ENCODE measurements at places on chromosomes 16 and 17.

DNA sequence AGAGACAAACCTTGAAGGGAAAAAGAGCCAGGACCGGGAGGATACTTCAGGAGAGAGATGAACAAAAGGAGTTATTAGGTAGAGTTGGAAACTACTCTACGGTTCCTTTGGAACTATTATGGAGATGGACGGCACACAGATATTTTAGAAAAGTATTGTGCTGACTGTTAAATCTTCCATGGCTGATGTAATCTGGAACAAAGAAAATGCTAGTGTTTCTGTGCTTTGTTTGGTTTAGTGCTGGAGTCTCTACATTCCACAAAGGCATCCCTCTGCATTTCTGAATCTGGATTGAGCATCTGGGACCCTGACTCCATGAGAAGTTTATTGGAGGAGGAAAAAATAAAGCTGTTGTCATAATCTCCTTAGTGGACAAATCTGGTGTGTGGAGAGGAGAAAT, 57.2 kb downstream of the RPGRIP1L start:
- DNase-seq, result no peak

DNA sequence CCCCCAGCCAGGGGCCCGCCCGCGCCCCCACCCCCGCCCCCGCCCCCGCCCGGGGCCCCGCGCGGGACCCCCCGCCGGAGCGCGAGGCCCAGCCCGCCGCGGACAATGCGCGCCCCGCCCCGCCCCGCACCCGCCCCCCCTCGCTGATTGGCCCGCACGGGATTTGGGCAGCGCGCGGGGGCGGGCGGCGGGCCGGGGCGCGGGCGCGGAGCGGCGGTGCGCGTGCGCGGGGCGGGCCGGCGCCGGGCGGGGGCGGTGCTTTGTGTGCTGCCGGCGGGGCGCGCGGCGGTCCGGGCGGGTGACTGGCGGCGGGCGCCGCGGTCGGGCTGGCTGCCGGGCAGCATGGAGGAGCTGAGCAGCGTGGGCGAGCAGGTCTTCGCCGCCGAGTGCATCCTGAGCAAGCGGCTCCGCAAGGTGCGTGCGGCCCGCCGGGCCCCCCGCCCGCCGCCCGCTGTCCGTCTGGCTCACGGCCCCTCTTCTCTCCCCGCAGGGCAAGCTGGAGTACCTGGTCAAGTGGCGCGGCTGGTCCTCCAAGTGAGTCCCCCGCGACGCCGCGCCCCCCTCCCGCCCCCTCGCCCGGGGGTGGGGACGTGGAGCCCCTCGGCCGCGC, at the start of gene CBX2:
TSS of gene CBX2 (plus strand) at position 255 of the 610 bp plus-strand sequence. CDS start at position 343, 88 bp downstream.
- no peak for DNase-seq

- no peak for DNase-seq
These were observed 403.0 kb downstream of the ZFHX3 start for GRCh38 chr16:72644911-72645310.

DNA sequence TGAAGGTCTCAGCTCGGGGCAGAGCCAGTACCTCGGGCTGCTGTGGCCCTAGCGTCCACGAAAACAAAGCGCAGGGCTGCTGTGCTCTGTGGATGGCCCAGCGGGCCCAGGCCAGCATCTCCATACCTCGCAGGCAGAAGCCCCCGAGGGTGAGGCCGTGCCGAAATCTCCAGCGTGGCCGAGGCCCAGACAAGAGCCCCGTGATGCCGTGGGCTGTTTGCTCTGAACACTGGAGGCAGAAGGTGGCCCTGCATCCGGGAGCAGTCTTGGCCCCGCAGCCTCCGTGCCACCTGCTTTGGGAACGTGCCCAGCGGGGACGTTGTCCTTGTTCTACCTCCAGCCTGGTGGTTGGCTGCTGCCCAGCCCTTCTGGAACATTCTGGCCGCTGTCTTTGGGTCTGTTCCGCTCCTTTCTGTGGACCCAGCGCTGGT, 121.4 kb downstream of the BANP start:
- no peak for DNase-seq

DNA sequence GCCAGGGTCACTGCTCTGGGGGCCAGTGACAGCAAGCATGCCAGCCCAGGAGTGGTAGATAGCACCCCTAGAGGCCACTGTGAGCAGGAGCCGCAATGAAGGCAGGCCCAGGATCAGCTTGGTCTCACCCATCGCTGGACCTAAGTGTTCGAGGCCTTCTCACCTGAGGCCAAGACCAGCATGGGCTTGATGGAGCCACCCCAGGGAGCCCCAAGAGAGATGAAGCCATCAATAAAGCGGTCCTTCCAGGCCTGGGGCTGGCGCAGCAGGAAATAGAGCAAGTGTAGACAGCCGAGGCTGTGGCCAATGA, 1.8 kb downstream of the LCAT start:
- DNase-seq, result no peak

GRCh38 chr17:45248132-45248957, 13.5 kb downstream of the SPATA32 start:
- no peak for DNase-seq

DNA sequence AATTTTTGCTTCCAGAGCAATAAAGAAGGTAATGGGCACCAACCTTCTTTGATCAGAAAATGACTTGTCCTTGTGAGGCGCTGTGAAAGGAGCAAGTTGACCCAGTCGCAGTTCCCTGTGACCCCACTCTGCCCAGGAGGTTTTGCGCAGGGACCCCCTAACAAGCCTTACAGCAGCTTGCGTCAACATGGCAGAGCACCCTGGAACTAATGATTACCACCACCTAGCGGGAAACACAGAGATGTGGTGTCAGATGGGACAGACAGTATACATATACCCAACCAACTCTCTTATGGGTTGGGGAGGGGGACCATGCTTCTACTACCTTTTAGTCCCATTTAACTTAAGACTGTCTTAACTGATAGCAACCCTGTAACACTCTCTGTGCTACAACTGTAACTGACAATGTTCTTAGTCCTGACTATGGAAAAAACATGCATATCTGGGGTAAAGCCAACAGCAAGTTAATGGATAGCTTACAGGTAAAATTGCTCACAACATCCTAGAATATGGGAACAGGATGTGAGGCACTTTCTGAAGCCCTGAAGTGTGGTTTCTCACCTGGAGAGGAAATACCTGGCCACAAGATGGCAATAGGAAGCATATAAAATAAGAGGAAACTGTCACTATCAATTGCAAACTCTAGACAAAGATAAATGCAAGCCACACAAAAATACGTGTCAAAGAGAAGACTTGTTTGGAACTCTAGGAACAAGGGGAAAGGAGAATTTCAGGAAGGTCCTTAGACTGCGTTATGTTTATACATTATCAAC, 3.0 kb downstream of the KARS1 start:
- no peak for DNase-seq

GRCh38 chr16:12256921-12257320, 280.4 kb downstream of the SNX29 start:
- no peak for DNase-seq

- DNase-seq, result peak; percentile 15
These were observed 189.2 kb upstream of the AXIN2 start for GRCh38 chr17:65750631-65751115.

Measured in GM12878 (cell line).